ENCODE measurements at places on chromosomes 4 and X. TPM values are rescaled to one million over a fixed set of nuclear protein-coding genes. Genes with fewer than 3 reads are reported as not detected.

The APOO gene
- 38.3 TPM for total RNA-seq

The IL1RAPL1 gene
- not detected for total RNA-seq

The RBM46 gene
- not detected for total RNA-seq

The CFAP299 gene
- not detected for total RNA-seq

The VEGFC gene
- total RNA-seq: not detected

The PGAM4 gene
- 0.85 TPM for total RNA-seq

The RIBC1 gene
- 1.2 TPM for total RNA-seq

The KCNE5 gene
- 0.40 TPM for total RNA-seq

The JAKMIP1 gene
- 12.7 TPM for total RNA-seq

The C1QTNF7 gene
- total RNA-seq: not detected

DNA sequence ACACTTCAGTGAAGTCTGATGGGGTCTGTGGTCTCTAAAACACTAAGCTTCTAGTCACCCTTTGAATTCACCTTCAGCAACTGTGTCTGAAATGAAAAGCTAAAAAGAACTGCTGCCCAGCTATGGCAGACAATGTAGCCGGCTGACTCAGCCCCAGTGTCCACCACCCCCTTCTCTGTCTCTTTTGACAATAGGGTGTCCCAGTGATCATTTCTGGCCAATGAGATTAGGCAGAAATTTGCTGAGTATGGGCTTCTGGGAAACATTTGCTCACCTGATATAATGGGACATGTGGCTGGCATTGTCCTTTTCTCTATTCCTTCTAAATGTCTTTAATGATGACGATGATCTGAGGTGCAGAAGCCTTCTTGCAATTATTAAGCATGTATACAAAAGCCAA, 20.6 kb downstream of the IGFBP7 start:
- no peak for DNase-seq

GRCh38 chr4:183950536-183950935, 45.4 kb downstream of the STOX2 start:
- DNase-seq: no peak

GRCh38 chr4:72243641-72244040, 211.8 kb downstream of the NPFFR2 start:
- no peak for DNase-seq

DNA sequence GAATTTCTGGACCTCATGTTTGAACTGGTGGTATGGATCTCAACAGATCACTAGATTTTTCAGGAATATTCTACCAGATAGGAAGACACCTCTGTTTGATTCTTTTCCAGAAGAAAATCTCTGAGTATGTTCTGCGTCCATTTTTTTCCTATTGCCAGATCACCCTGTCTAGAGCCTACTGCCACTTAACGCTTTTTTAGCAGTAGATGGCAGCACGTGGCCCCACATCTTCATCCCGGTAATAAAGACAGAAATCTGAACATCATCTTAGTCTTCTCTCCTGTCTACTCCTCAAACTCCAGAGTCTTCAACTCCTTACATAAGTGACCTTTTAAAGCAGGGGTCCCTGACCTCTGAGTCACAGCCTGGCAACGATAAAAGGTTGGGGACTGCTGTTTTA, 184.7 kb downstream of the TMA16 start:
- DNase-seq: no peak

GRCh38 chrX:71989768-71990426, 79.3 kb downstream of the NHSL2 start:
- no peak for DNase-seq

DNA sequence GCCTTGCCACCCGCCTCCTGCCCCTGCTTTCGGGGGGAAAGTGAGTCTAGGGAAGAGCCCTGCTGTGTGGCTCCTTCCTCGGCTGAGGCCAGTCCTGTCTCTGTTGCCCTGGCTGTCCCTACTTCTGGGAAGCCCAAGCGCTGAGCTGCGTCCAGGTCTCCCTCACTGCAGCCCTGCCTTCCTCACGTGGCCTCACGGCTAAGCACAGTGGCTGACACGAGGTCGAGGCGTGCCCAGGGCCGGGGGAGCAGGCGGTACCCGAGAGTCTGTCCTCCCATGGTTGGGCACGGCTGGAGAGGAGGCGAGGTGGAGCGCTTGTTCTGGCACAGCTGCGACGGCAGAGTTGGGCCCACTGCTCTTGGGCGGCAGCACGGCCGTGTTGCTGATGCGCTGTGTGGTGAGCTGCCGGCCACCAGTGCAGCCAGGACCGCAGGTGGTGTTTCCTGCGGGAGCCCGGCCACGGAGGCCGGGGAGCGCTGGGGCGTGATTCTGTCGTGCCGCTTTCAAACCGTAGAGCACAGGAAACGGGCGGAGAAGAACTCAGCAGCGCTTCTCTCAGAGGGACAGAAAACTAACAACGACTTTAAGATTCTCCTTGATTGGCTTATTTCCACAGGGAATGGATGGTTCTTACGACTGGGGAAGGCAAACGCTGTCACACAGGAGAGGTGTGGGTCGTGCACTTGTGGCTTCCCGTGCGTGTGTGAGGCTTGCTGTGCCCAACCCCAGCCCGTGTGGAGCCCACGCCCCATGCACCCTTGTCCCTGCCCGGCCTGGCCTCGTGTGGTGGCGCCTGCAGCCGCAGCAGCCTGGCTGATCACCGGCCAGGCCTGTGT, 21.3 kb downstream of the MAEA start:
- DNase-seq: no peak

DNA sequence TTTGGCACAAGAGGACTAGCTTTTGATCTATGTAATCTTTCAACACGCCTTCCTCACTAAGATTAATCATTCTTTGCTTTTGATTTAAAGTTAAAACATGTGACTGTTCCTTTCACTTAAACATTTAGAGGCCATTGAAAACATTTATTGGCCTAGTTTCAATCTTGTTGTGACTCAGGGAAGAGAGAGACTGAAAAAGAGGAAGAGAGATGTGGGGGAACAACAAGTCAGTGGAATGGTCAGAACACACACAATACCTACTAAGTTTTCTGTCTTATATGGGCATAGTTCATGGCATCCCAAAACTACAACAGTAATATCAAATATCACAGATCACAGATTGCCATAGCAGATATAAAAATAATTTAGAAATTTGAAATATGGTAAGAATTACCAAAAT, 812.9 kb upstream of the AGA start:
- DNase-seq: no peak

DNA sequence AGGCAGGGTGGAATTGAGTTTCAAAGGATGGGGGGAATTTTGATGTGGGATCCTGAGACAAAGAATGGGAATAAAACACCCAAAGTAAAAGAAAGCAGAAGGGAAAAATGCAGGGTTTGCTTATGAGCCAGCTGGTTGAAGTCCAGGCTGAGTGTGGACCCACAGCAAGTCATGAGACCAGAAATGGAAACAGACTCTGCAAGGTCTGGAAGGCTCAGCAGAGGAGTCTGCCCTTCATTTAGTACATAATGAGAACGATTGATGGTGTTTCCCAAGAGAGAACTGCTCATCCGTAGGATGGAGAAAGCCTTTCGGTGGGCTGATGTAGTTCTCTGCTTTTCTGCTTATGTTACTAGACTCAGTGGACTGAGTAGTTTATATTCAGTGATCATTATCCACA, 259.1 kb downstream of the C4orf33 start:
- DNase-seq: no peak

GRCh38 chr4:70925899-70926635, 23.9 kb downstream of the MOB1B start:
- DNase-seq: no peak

DNA sequence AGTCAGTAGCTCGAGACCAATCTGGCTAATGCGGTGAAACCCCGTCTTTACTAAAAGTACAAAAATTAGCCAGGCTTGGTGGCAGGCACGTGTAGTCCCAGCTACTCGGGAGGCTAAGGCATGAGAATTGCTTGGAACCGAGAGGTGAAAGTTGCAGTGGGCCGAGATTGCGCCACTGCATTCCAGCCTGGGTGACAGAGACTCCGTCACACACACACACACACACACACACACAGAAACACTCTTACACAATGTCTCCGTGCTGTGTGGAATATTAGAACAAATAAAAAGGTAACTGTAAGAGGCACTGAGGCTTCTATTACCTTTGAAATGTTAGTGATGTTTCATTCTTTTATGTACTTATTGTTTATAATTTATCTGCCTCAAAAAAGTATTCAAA, 326.6 kb downstream of the GPAT3 start:
- DNase-seq: no peak
